ENCODE measurements at places on chromosomes 5 and 9.

- DNase-seq: no peak
Observed at GRCh38 chr9:24073007-24073592, 247.1 kb upstream of the ELAVL2 start.

- no peak for DNase-seq
Observed at GRCh38 chr9:111065414-111065813, 27.1 kb upstream of the LPAR1 start.

DNA sequence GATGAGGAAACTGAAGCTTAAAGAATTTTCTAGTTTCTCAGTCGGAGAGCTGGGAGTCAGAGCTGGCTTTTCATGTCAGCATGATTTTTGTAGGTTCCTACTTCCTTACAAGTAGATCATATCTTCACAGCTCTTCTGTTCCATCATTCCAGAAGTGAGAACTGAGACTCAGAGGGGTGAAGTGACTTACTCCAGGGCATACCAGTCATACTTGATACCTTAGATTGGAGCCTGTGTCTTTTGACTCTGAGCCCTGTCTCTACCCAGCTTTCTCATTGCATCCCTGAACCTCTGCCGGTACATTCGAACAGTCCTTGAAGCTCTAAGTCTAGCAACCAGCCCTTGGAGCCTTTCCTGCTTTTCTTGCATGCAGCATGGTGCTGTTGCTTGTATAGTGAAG, 53.3 kb downstream of the MCCC2 start:
- no peak for DNase-seq

- DNase-seq: no peak
Observed at GRCh38 chr5:135333732-135334515, 65.1 kb downstream of the MACROH2A1 start.

DNA sequence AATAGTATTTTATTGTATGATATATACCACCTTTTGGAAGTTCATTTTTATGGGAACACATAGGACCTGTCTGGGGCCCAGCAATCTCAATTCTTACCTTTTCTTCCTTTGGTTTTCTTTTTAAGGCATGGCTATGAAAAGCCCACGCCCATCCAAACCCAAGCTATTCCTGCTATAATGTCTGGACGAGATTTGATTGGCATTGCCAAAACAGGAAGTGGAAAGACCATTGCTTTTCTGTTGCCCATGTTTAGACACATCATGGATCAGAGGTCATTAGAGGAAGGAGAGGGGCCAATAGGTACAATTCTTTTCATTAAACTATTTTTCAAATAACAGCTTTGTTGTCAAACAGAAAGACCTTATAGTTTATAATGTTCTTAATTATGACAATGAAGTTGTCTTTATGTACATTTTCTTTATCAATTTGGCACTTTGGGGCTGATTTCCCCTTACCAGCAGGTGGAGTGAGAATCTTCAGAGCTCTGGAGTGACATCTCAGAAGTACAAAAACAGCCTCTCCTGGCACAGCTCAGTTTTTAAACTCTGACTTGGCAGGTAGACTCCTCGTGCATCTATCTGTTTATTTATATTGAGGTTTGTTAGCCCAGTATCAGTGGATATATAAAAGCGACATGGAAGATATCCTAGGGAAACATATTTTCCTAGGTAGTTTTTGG, 25.8 kb downstream of the DDX46 start:
- no peak for DNase-seq

GRCh38 chr9:131915181-131915580, 164.5 kb downstream of the MED27 start:
- peak; percentile 27 for DNase-seq

DNA sequence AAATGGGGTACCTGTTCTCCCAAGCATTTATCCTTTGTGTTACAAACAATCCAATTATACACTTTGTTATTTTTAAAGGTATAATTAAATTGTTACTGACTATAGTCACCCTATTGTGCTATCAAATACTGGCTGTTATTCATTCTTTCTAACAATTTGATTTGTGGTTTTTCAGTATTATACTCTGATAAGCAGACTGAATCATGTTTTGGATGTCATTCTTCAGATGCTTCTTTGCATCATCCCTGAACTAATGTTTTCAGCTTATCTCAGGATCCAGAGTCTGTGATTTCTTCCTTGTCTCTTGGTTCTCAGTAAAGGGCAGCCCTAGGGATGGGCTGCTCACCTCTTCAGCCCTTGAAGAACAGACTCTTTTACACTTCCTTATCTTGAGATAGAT, 177.8 kb upstream of the SGCD start:
- DNase-seq: no peak

DNA sequence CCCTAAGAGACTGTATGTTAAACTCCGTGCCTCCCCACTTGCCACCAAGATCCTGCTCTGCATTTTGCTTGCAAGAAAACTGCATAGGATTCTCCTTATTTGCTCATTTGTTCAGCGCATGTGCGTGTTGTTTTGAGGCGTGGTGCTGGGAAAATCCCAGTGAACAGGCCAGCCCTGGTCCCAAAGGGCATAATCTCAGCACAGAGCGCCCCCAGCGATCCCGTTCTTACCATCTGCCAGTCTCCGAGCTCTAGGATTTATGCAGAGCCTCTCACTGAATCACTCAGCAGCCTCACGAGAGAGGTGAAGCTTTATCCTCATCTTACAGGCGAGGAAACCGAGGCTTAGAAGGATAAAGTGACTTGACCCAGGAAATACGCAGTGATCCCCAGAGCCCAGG, 11.5 kb downstream of the PRRX2 start:
- DNase-seq: no peak

DNA sequence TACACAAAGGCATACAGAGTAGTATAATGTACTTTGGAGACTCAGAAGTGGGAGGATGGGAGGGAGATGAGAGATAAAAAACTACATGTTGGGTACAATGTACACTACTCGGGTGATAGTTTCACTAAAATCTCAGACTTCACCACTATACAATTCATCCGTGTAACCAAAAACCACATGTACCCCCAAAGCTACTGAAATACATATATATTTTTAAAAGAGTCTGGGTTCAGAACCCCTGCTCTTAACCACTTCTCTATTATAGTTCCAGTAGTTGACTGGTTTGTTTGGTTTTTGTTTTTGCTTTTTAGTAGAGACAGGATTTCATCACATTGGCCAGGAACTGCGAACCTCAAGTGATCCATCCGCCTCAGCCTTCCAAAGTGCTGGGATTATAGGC, 22.6 kb downstream of the SGTB start:
- no peak for DNase-seq

- DNase-seq: no peak
Observed at GRCh38 chr5:77709340-77709739, 66.8 kb downstream of the TBCA start.

- no peak for DNase-seq
Observed at GRCh38 chr9:114746591-114747346, 59.1 kb downstream of the TNFSF15 start.

- peak; percentile 18 for DNase-seq
Observed at GRCh38 chr9:125400725-125401716, 139.4 kb downstream of the GAPVD1 start.

- peak; percentile 94 for DNase-seq
Observed at GRCh38 chr5:14202462-14202861, 59.3 kb downstream of the TRIO start.

DNA sequence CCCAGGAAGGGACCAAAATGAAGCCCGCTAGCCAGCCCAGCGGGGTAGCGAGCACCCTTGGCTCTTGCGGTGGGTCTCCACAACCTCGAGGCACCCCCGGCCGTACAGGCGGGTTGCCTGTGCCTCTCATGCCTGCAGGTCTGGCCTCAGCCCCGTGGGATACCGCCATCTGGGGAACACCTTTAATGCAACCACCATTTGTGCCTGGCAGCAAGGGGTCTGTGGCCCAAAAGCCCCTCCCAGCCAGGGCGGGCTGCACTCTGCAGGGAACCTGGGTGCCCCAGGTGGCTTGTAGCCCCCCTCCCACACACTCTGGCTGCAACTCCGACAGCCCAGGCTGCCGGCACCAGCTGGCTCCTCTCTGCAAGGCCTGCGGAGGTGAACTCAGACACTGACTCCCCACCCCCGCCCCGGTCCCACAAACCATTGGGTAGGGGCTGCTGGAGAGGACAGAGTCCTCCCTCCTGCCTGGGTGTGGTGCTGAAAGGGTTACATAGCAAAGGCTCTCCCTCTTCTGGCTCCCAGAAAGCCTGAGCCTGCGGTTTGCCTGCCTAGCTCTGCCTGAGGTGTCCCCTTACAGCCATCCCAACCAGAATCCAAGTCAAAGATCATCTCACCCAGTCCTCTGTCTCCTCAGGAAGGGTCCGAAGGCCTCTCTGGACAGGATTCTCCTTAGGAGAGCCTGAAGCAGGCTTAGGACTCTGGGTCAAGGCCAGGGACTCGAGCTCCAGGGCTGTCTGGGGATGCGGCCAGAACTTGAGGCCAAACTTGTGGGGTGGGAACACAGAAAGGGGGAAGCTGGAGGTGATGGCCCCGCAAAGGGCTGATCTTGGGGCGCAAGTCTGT, 109.4 kb downstream of the PSD2 start:
- DNase-seq: no peak

DNA sequence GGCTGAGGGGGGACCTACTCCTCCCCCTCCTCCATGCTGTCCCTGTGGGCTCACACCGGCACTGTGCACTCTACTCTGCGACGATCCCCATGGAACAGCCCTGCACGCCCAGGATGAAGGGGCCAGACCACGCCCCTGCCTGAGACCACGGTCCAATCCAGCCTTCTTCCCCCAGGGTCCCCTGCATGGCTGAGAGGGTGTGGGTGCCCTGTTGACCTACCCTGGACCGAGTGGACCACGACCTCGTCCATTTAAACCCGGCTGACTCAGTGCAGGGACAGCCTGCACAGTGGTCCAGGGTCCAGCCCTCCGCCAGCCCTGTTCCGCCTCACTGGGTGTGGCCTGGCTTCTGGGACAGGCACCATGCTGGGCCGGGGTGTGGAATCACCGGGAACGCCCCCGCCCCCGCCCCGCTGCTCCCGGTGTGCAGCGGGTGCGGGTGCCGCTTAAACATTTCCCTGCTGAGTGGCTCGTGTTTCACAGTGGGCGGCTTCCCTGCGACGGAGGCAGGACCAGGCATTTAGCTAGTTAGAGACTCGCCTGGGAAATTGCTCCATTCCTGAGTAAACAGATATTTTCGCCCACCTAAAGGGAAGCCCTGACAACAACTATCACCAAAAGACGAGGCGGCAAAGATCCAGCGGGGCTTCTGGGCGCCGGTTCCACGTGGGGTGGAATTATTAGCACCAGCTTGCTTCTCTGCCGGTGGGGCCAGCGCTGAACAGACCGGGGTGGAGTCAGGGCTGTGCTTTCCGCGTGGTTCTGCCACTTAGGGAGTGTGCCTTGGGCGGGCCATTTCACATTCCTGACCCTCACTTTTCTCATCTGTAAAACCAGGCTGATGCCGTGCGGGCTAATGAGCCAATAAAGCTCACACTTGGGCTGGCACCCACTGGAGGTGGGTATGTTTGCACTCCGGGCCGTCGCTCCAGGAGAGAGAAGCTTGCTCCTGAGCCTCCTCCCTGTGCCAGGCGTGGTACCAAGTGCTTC, 22.6 kb downstream of the DBH start:
- peak; percentile 22 for DNase-seq
